ENCODE measurements at places on chromosomes 13 and 19.
A peak's percentile ranks its signal among the peaks of the same experiment; 100 is the strongest.

DNA sequence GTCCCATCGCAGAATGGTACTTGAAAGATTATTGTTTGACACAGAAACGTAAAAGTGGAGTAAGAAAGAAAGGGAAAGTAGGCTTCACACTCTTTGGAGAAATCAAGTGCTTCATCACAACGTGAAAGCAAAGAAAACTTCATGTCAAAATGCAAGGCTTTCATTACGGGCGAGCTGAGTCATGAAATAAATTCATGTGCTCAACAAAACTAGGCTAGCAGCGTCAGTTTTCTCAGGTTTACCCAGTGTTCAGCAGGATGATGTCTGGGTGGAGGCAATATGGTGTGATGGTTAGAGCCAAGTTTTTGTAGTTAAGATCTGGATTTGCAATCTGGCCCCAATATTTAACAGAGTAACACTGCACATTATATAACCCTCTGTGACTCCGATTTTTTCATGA is 128.0 kb downstream of the TRPC4 start:
- DNase-seq = no peak

GRCh38 chr19:37930416-37930815 is 23.4 kb downstream of the SIPA1L3 start:
- DNase-seq = peak; percentile 70

DNA sequence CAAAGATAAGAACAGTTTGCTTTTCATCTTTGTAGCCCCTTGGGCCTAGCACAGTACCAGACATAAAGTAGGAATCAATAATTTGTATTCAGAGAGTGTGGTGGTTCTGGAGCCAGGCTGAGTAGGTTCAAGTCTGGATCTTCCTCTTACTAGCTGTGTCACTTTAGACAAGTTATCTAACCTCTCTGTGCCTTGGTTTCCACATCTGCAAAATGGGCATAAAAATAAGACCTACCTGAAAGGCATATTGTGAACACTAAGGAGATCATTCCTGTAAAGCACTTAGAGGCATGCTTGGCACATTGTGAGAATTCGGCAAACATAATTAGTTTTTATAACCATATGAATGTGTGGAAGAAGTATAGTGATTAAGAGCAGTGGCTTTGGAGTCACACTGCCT is 95.8 kb downstream of the MBNL2 start:
- no peak for DNase-seq

GRCh38 chr13:93786846-93787489 is 560.4 kb downstream of the GPC6 start:
- DNase-seq = no peak

DNA sequence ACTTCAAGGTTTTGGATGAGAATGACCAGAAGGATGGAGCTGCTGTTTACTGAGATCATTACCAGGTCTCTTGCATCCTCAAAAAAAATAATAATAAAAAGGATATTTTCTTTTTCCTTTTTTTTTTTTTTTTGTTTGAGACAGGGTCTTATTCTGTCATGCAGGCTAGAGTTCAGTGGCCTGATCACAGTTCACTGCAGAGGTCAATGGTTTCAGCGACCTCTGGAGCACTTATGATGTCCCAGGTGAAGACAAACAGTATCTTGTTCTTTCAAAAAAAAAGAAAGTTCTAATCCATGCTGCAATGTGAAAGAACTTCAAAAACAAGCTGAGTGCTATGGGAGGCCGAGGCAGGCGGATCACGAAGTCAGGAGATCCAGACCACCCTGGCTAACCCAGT is 30.4 kb upstream of the TPM4 start:
- DNase-seq = no peak
